ENCODE measurements at places on chromosomes 16 and 17. TPM values are rescaled to one million over a fixed set of nuclear protein-coding genes. Genes with fewer than 3 reads are reported as not detected.

The HASPIN gene
- 0.92 TPM for total RNA-seq

The PROCA1 gene
- total RNA-seq = 5.0 TPM

The GH2 gene
- not detected for total RNA-seq

The KRT17 gene
- total RNA-seq = not detected

The ABCA9 gene
- 111 TPM for total RNA-seq

The ZNF597 gene
- 3.7 TPM for total RNA-seq

The CHST6 gene
- total RNA-seq = 0.95 TPM

The TBC1D3G gene
- not detected for total RNA-seq

The TSR3 gene
- 41.5 TPM for total RNA-seq

The CA5A gene
- not detected for total RNA-seq

The DYNLRB2 gene
- 1.4 TPM for total RNA-seq

GRCh38 chr17:17220529-17220928, 14.4 kb upstream of the PLD6 start:
- no peaks in the 10 kb centered on the region for H3K27me3 ChIP-seq
- no peak for DNase-seq
- no peaks in the 10 kb centered on the region for H3K36me3 ChIP-seq
- H3K4me3 ChIP-seq = no peak overlapping the region
- H3K4me1 ChIP-seq = no peaks in the 10 kb centered on the region

- peaks cover 1% of the 10 kb centered on the region for H3K4me1 ChIP-seq
- no peaks in the 10 kb centered on the region for H3K36me3 ChIP-seq
- no peak overlapping the region for H3K27ac ChIP-seq
- H3K27me3 ChIP-seq = no peaks in the 10 kb centered on the region
- no peak overlapping the region for H3K4me3 ChIP-seq
- DNase-seq = no peak
Observed at GRCh38 chr17:47735139-47735464, 2.1 kb downstream of the TBX21 start.

DNA sequence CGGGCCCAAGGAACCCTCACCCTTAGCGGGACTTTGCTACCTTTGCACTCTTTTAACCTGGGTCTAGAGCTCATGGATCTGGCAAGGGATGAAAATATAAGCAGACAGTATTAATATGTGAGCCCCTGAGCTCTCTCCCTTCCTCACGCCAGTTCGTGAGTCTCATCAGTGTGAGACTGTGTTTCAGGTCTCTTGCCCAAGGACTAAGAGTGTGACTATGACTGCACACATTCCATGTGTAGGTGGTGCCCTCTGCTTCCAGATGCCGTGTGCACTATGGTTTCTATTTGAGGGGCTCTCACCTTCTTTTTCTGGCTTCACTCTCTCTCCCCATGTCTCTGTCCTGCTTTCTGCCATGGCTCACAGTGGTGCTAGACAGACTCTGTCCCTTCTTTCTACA, 40.5 kb downstream of the DHRS7B start:
- no peak overlapping the region for H3K4me3 ChIP-seq
- no peak for DNase-seq
- H3K36me3 ChIP-seq = no peaks in the 10 kb centered on the region
- H3K4me1 ChIP-seq = peaks cover 7% of the 10 kb centered on the region

DNA sequence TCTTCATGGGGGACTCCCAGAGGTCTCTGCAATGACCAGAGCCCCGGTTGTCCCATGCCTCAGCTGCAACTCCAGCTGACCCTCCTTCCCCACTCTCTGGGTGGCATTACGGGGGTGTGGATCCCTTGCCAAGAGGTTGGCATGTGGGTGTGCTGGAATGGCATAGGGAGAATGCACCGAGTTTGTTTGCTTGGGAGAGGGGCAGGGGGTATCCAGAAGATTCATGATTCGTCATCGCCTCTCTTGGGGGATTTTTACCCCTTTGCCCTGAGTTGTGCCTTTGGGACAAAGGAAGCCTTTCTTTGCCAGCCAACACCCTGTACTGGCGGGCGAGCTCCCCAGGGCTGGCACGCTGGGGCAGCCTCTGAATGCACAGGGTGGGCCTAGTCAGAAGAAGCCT, 6.5 kb downstream of the ERBB2 start:
- H3K4me1 ChIP-seq = peaks cover 6% of the 10 kb centered on the region
- no peak overlapping the region for H3K27ac ChIP-seq
- H3K4me3 ChIP-seq = no peak overlapping the region
- H3K36me3 ChIP-seq = no peaks in the 10 kb centered on the region
- H3K27me3 ChIP-seq = no peaks in the 10 kb centered on the region

DNA sequence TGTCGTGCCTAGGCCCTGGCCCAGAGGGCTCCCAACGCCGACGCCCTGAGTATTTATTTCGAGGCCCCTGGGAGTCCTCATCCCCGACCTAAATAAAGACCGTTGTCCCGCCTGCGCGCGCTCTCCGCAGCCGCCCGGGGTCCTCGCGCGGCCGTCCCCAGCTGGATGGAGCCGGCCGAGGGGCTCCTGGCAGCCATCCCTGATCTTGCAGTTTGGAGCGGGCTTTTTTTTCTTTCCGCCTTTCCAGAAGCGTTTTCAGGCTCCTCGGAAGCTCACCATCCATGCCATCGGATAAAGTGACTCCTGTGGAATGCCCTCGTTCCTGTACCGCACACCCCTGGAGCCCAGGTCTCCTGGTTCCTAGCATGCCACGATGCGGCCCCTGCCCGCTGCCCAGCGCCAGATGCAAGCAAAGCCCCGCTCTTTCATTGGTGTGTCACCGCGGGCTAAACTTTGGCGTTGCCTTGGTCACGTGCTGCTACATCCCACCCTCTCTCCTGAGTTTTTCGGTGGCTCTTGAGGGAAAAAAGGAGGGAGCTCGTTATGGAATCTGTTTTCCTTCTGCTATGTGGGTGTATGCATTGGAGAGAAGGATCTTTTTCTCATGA, 716 bp downstream of the TMEM94 start:
- peaks cover 4% of the 10 kb centered on the region for H3K4me1 ChIP-seq
- peak overlapping the region; percentile 81 for H3K4me3 ChIP-seq
- peak; percentile 53 for DNase-seq
- peak overlapping the region; percentile 26 for H3K27ac ChIP-seq
- H3K27me3 ChIP-seq = no peaks in the 10 kb centered on the region

DNA sequence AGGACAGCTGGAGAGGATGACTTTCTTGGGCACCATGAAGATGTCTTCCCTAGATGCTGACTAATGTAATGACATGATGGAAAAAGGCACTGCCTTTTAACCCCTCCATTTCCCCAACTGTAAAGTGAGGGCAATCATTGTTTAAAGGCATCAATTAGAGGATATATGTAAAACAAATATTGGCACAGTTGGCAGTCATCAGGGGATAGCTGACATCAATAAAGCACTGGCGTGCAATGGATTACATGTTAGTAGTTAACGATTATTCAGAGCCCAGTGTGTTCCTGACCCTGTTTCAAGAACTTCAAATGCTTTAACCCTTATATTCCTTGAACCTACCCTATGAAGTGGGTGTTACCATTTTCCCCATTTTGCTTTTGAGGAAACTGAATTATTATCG, 100.7 kb downstream of the TMEM114 start:
- no peak overlapping the region for H3K4me3 ChIP-seq
- H3K36me3 ChIP-seq = no peaks in the 10 kb centered on the region
- H3K27ac ChIP-seq = no peak overlapping the region
- H3K27me3 ChIP-seq = no peaks in the 10 kb centered on the region
- H3K4me1 ChIP-seq = no peaks in the 10 kb centered on the region

- DNase-seq = no peak
- no peaks in the 10 kb centered on the region for H3K36me3 ChIP-seq
- H3K27ac ChIP-seq = no peak overlapping the region
- no peak overlapping the region for H3K4me3 ChIP-seq
- H3K27me3 ChIP-seq = no peaks in the 10 kb centered on the region
- H3K4me1 ChIP-seq = peaks cover 3% of the 10 kb centered on the region
Observed at GRCh38 chr17:63824362-63824761, 2.9 kb upstream of the PSMC5 start.

- H3K4me1 ChIP-seq = peaks cover 6% of the 10 kb centered on the region
- no peaks in the 10 kb centered on the region for H3K36me3 ChIP-seq
- no peak for DNase-seq
- no peak overlapping the region for H3K4me3 ChIP-seq
- H3K27me3 ChIP-seq = no peaks in the 10 kb centered on the region
- H3K27ac ChIP-seq = no peak overlapping the region
Observed at GRCh38 chr16:79062821-79063220, 537.7 kb downstream of the MAF start.

DNA sequence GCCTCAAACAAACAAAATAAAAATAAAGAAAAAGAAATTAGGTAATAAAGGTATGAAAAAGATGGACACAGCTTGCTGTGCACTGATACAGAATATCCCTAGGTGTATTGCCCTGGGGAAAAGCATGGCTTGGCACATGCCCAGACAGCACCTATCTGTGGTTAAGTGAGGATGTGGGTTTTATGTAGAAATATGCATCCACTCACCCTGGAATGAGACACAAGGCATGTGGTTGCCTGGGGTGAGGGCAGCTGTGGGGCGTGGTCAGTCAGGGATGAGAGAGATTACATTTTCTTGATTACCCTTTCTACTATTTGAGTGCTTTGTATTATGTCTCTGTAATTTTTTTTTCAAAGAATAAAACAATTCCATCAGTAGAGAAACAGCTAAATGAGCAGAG, 6.9 kb downstream of the PLLP start:
- H3K27ac ChIP-seq = no peak overlapping the region
- no peak for DNase-seq
- H3K4me3 ChIP-seq = no peak overlapping the region
- H3K27me3 ChIP-seq = no peaks in the 10 kb centered on the region
- H3K4me1 ChIP-seq = no peaks in the 10 kb centered on the region

DNA sequence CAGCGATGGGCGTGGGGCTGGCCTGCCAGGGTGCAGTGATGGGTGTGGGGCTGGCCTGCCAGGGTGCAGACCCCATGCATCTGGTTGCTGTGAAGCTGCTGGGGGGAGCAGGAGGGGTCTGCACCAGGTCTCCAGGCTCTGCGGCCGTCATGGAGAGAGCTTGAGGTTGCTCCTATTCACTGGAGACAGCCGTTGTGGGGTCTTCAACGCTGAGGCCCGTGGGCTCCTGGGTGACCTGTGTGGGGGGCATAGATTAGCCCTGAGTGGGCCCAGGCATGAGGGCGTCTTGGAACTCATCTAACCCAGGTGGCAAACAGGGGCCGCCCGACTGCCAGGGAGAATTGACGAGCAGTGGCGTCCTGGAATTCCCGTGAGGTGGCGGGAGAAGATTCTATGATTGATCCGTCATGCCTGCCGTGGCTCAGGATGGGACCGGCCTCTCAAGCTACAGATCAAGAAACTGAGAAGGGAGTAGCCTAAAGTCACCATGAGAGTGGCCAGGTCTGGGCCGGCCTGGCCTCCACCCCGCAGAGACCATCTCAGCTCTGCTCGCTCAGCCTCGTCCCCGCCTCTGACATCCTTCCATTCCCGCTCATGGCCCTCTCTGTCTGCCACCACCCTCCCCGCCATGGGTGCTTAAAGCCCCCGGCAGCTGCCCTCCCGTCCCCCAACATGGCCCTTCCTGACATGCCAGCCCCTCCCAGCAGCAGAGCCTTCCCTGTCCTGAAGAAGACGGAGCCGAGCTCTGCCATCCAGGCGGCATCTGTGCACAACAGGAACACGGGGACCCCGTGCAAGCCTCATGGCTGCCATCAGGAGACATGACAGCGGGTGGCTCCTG, 50.7 kb upstream of the ACSF3 start:
- no peak overlapping the region for H3K4me3 ChIP-seq
- H3K27me3 ChIP-seq = no peaks in the 10 kb centered on the region
- no peaks in the 10 kb centered on the region for H3K36me3 ChIP-seq
- H3K4me1 ChIP-seq = no peaks in the 10 kb centered on the region
- no peak for DNase-seq
